ENCODE measurements at places on chromosomes 6 and 20.
A peak's percentile ranks its signal among the peaks of the same experiment; 100 is the strongest.

- DNase-seq: no peak
Observed at GRCh38 chr20:25461281-25461650, 53.8 kb downstream of the GINS1 start.

DNA sequence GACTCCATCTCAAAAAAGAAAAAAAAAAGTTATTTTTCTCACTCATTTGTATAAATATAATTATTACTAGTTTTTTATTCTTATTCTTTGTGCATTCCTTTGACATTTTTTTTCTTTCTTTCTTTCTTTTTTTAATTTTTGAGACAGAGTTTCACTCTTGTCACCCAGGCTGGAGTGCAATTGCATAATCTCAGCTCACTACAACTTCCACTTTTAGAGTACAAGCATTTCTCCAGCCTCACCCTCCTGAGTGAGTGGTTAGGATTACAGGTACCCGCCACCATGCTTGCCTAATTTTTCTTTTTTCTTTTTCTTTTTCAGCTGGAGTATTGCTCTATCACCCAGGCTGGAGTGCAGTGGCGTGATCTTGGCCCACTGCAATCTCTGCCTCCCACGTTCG lies 51.4 kb upstream of the JARID2 start:
- no peak for DNase-seq

DNA sequence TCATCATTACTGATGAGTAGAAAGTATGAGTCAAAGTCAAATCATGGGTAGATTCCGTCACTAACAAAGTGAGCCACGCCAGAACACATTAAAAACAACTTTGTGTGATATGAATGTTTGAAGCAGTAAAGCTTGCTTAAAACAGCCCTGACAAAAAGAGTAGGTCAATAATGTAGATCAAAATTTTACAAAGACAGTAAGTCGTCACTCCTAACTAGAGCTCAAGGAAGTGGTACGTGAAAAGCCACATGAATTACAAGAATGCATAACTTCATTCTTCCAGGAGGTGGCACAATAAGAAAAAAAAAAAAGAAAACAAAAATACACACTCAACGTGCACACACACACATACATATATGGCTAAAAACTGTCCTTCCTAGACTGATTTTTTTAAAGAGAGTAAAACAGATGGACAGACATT lies 69.9 kb downstream of the HACE1 start:
- no peak for DNase-seq

GRCh38 chr20:56391596-56392131 lies 351 bp downstream of the AURKA start:
- no peak for DNase-seq

- DNase-seq: peak; percentile 39
Observed at GRCh38 chr6:107822176-107823046, 1.7 kb downstream of the SCML4 start.

Data from T-helper 17 cell (primary cell).